ENCODE measurements at places on chromosomes 16 and 17. TPM values are rescaled to one million over a fixed set of nuclear protein-coding genes. Genes with fewer than 3 reads are reported as not detected.

C17orf113 gene
- total RNA-seq: not detected

TRPV3 gene
- total RNA-seq: 4.7 TPM

CTRL gene
- not detected for total RNA-seq

RNF43 gene
- total RNA-seq: not detected

TEX19 gene
- not detected for total RNA-seq

CD300LB gene
- not detected for total RNA-seq

CD300E gene
- total RNA-seq: not detected

SOX15 gene
- 0.20 TPM for total RNA-seq

Data from cardiac ventricle fibroblast (primary cell).